Head of caudate nucleus (tissue), 42 donors: ENCODE measurements at places on chromosomes 2 and 18.

- DNase-seq, result no peak
Observed at GRCh38 chr2:163343316-163343715, 392.5 kb downstream of the FIGN start.

DNA sequence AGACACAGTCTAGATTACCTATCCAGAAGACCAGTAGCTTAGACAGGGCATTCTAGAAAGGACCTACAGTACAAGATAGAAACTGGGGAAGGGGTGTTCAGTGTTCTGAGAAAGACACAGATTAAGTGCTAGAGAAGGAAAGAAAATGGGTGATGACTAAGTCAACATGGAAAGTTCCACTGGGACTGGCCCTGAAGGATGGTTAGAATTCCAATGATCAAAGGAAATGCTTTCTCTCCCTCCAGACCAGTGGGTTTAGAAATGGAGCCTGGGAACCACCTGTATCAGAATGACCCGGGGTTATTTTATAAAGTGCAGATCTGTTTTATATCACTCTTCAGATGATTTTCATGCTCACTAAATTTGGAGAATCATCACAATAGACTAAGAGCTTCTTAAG is 5.8 kb upstream of the COLEC12 start:
- no peak for DNase-seq

DNA sequence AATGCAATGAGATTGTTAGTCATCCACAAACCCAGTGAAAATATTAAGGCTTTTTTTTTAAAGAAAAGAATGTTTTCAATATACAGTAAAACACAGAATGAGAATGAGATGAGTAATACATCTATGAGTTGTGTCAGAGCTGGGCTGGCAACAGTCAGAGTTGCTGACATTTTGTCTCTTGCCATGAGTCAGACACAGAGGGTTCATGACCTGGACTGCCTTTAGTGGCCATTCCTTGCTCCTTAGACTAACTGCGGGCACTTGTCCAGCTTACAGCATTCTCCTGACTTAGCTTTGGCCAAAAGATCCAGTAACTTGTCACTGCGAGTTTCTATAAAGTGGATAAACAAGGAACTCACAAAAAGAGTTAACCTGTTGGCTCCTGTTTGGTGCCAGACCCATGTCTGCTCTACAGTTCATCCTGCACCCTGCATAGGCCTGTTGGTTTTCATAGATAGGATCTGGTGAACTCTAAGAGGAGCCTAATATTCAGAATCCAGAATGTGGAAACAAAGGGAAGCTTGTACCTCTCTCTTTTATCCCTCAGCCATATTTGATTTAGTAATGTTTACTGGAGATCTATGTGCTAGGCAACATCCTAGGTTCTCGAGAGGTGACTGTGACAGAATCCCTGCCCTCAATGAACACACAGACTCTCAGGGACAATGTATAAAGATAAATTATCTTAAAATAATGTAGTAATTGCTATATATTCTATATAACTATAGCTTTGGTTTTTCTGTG is 391.5 kb upstream of the VWC2L start:
- DNase-seq, result no peak

GRCh38 chr18:34609986-34610648 is 100.0 kb upstream of the DTNA start:
- DNase-seq, result no peak

DNA sequence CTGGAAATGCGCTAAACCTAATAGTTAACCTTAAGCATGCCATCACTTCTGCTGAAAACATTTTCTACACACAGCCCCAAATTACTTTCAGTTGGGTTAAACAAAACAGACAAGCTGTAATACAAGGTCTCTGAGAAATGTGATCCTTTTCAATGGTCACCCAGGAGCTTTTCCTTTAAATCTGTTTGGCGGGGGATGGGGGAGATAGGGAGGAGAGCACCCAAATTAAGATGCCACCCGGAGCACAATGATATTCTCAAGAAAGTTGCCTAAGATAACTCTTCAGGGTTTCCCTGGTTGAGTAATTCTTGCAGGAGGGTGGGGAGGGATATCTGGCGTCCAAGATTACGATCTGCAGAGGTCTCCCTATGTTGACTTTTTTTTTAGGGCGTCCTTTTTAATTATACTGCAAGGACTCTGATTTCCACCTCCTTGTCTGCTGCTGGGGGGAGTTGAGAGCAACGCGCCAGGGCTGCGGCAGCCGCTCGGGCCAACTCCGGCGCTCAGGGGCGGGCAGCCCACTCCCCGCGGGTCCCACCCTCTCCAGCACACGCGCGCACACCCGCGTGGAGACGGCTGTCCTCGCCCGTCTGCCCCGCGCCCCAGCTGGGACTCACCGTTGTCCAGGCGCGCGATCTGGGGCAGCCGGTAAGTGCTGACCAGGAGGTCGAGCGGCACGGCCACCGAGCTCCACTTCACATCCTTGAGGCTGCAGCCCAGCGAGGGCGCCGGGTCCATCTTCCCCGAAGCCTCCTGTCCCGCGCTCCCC is 807 bp downstream of the GAREM1 start:
- peak; percentile 33 for DNase-seq

GRCh38 chr2:96832754-96833507 is 10.9 kb downstream of the ANKRD23 start:
- DNase-seq, result no peak

- no peak for DNase-seq
Observed at GRCh38 chr18:24534737-24535136, 74.3 kb downstream of the HRH4 start.

DNA sequence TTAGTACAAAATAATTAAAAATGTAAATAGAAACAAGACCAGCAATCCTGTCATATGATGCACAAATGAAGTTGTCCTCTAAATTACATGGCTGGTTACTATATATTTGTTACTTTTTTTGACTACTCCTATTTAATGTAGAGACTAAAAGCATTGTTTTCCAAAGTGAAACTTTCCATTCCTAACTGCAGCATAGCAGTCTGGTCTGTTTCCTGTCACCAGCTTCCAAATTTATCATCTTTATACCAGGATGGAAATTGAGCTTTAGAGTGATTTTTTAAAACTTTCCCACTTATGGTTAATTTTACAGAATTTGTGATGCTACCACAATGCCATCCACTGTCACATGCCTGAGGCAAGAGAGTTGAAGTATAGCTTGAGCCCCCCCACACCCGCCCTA is 33.5 kb upstream of the RAB27B start:
- no peak for DNase-seq

GRCh38 chr2:116696903-116697302 is 1117.6 kb upstream of the DDX18 start:
- no peak for DNase-seq

GRCh38 chr2:177894546-177894945 is 178.0 kb downstream of the PDE11A start:
- no peak for DNase-seq

DNA sequence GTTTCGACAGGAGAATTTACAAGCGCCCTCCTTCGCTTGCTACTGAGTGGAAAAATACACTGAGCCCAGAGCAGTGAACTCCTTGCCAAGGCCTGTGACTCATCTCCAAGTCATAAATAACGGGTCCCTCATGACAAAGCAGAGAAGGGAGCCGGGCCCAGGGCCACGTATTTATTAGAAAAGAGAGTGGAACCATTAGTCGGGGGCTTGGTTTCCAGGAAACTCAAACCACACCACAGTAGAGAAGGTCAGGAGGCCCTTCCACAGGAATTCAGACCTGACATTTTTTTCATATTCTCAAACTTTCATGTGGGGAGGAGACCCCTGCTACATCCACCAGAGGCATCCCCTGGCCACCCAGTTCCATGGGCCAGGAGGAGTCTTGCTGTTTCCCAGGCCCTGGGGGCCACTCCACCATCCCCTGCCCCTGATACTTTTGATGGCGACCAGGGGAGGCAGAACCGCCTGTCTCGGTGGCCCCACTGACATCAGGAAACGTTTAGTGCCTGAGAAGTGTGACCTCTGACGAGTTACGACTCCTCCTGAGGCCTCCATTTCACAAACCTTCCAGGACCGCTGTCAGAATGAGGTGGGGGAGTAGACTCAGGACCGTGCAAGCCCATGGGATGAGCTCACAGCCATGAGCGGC is 289.7 kb downstream of the DYSF start:
- DNase-seq, result peak; percentile 46

- no peak for DNase-seq
Observed at GRCh38 chr2:47389692-47390091, 13.3 kb upstream of the MSH2 start.

GRCh38 chr2:112480530-112481049 is 1.4 kb upstream of the TTL start:
- DNase-seq, result peak; percentile 7

DNA sequence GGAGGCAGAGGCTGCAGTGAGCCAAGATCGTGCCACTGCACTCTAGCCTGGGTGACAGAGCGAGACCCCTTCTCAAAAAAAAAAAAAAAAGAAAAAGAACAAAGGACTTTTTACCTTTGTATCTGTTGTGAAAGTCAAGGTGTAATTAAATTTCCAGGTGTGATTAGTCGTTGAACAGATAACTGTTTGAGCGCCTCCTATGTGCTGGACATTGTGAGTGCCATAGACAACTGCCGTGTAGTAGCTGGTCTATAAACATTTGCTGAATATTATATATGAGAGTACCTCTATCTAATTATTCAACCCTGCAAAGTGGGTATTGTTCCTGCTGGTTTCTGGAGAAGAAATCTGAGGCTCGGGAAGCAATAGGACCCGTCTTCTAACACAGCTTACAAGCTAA is 71.8 kb downstream of the ASAP2 start:
- DNase-seq, result no peak

DNA sequence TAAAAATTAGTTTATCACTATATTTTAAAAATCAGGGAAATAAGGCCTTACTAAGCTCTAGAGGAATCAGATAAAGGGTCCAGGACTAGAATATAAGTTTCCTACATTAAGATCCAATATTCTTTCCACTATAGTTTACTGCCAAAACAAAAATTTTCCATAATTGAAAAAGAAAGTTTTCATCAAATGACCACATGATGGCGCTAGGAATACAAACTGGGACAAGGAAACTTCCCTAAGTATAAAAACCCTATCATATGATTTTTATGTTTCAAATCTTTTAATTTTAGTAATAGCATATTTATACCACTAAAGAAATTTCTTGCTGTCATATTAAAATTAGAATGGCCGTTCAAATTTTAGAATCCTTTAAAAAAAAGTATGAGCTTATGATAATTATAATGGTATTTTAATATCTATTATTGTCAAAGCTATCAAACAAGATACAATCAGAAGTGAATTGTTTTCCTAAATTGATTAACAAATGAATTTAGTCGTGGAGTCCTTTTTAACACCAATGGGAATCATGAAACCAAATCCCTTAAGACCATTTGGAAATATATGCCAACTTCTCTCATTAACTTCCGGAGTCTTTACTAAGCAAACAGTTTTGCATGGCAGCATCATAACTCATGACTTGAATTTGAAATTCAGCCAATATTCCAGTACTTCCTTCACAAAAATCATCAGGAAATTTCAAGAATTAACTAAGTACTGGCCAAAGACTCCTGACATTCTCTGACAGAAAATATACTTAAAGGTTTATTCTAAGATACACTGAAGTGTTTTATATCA is 70.3 kb downstream of the SCN1A start:
- DNase-seq, result no peak

DNA sequence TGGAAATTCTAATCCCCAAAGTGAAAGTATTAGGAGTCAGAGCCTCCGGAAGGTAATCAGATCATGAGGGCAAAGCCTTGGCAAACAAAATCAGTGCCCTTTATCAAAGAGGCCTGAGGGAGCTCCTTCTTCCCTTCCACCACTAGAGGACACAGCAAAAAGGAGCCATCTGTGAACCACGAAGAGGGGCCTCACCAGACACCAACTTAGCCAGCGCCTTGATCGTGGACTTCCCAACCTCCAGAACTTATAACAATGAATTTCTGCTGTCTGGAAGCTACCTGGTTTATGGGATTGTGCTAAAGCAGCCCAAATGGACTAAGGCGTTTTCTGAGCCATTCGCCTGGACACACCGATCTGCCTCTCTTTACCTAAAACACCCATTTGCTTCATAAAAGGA is 133.1 kb downstream of the EIPR1 start:
- no peak for DNase-seq

DNA sequence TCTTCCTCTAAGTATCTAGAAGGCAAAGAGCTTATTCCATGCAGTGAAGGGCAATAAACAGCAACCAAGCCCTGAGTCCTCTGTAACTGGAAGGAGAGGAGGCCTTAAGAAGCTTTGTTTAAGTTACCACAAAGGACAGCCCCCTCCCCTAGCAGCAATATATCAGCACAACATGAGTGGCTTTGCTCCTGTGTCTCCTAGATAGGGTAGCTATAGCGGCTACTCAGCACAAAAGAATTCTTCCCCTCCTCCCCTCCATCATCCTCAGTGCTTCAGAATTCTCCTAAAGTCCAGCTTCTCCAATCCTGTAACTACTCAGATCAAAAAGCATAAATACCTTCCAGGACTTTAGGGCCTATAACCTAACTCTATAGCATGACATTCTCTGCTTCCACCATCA is 16.5 kb downstream of the SUMO1 start:
- no peak for DNase-seq

GRCh38 chr18:33821503-33821902 is 243.5 kb downstream of the ASXL3 start:
- no peak for DNase-seq

DNA sequence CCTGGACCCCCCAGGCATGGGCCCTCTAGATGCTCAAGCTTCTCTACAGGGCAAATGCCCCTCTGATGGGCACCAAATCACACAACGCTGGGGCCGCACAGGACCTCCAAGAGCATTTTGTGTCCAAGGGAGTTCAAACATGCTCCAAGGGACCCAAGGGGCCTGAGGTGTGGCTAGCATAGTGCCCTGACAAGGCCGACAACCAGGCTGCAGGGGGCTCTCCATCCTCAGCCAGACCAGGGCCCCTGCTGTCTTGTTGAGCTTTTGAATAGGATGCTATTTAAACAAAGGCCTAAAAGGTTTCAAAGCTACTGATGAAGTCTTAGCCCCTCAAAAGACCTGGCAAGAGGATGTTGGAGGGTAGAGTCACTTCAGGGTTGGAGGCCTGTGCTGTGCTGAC is 33.1 kb downstream of the EN1 start:
- DNase-seq, result no peak

DNA sequence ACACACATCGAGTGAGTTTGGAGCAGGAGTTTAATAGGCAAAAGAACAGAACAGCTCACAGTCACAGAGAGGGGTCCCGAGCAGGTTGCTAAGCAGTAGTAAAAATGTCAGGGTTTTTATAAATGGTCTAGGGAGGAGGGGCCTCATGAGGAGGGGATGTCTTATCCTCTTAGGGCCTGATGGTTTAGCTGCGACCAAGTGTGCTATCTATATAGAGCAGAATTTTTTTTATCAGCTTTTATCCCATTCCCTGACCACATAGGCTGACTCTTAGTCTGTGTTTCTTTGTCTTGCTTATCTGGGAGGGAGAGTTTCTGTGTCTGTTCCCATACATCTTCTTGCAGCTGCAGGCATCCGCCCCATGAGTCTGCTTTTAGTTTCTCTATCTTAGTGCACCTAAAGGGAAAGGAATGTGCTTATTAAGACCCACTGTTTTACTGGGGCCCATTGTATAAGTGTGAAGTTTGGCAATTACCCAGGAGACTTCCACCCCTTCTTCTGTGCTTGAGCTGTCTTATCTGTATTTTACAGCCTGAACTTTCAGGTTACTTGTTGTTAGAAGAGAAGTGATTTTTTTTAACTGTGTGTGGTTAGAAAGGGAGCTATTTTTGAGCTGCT is 30.4 kb upstream of the GMCL1 start:
- DNase-seq, result no peak

GRCh38 chr2:95030496-95030895 is 5.0 kb downstream of the MAL start:
- no peak for DNase-seq
